ENCODE measurements at places on chromosomes 2 and 18.

DNA sequence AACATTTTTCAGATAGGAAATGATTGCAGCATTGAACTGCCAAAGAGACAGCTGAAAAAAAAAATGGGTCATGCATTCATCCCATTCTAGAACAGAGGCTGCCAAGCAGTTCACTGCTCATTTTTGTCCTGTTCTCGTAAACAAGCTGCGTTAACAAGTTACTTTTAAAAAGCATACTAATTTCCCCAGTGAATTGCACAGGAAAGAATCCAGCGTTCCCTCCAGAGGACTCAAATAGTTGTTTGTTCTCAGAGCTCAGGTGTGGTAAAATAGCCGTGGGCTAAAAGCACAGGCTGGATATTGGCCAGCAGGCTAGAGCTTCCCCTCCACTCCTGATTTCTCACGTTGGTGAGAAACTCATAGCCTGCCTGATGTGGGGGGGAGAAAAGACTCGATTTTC is 76.1 kb upstream of the AQP4 start:
- DNase-seq, result no peak

GRCh38 chr2:65913813-65914212 is 481.4 kb upstream of the SPRED2 start:
- DNase-seq, result no peak

DNA sequence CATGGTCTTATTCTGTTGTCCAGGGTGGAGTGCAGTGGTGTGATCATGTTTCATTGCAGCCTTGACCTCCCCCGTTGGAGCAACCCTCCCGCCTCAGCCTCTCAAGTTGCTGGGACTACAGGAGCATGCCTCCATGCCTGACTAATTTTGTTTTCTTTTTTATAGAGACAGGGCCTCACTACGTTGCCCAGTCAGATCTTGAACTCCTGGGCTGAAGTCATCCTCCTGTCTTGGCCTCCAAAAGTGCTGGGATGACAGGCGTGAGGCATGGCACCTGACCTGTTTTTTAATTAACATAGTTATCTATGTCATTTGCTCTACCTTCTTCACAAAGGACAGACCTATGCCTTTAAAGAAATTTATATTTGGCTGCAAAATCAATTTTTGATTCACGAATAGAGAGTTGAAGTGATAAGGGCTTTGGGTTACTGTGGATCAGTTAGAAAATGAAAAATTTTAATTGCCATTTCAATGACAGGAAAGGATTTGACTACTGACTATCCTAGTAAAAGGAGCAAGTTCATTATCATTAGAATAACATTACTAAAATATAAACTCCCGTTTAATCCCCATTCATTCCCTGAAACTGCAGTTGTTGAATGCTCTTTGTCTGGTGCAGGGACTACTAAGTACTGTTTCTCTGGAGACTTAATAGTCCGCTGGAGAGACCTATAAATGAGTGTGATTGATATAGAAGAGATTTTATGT is 3.7 kb downstream of the RNF138 start:
- no peak for DNase-seq

- DNase-seq, result no peak
These were observed 23.4 kb downstream of the MROH2A start for GRCh38 chr2:233801357-233802131.

- DNase-seq, result no peak
These were observed 166.5 kb upstream of the ALPP start for GRCh38 chr2:232211743-232212686.

GRCh38 chr2:196286821-196287220 is 115.4 kb upstream of the STK17B start:
- no peak for DNase-seq

DNA sequence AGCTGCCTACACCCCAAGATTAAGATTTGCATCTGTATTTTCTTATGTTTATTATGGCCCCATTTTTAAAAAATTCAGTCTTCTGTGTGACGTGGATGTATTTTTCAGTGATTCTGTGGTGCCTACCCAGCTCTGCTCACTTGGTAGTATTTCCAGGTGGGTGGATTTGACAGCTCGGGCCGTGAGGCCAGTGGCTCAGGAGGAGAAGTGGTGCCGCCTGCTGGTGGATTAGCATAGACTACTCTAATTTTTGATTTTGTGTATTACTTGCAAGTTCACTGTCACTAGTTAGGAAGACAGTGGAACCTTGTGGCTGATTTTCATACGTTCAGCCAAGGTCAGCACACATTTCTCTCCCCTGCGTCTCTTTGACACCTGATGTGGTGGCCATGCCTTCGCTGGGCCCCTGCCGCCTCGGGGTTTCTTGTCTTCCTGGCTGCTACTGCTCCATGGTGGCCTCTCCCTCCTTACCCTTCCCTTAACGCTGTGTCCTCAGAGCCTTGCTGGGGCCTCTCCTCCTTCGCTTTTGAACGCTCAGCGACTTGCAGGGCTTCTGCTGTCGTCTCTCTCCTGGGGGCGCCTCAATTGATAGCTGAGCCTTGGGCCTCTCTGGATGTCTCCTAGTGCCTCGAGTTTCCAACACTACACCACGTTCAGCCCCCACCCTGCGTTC is 89.4 kb downstream of the DGKD start:
- peak; percentile 81 for DNase-seq

GRCh38 chr2:239602290-239603282 is 201.8 kb upstream of the HDAC4 start:
- no peak for DNase-seq

- no peak for DNase-seq
These were observed 40.0 kb downstream of the CPO start for GRCh38 chr2:206979365-206979764.

GRCh38 chr2:200829258-200829655 is 17.5 kb downstream of the BZW1 start:
- no peak for DNase-seq

All from left colon (tissue), 2 donors.